ENCODE measurements at places on chromosomes 2 and 18. TPM values are rescaled to one million over a fixed set of nuclear protein-coding genes. Genes with fewer than 3 reads are reported as not detected.

GRCh38 chr2:23691565-23691964, 235.4 kb downstream of the ATAD2B start:
- no peak for ATAC-seq

Gene POMC
- total RNA-seq, result 0.18 TPM

- no peak for ATAC-seq
Measured at GRCh38 chr2:60602828-60603532, 49.5 kb upstream of the BCL11A start.

Gene HOXD12
- not detected for total RNA-seq

- ATAC-seq, result no peak
Measured at GRCh38 chr2:180122874-180123273, 115.8 kb upstream of the CWC22 start.

Gene IL36A
- not detected for total RNA-seq

Gene C2orf78
- total RNA-seq, result not detected

Gene HOXD8
- 38.1 TPM for total RNA-seq

Gene LRP1B
- total RNA-seq, result 18.4 TPM

DNA sequence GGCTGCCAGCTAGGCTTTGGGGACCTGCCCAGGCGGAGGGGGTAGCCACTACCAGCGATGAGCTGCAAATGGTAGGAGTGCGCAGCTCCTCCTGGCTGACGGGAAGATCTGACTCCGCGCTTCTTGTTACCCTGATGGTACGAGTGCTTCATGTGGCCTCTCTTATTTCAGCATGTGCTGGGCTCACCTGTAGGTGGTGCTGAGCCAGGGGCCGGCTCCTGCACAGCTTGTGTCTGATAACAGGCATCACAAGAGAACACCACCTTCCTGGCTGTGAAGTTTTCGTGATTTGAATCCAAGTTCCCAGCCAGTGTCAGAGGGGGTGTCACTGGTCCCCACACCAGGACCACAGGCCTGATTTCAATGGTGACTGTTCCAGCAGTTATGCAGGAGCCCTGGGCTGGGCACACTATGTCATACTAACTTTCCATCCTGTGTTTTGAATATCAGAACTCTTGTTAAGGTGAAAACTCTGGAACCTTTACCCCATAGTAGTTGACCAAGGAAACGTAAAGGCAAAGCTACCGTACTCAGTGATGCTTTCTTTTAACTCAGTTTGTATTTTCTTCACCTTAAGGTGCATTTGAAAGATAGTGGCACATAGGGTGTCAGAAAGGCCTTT, 28.0 kb downstream of the APCDD1 start:
- ATAC-seq, result no peak

Gene LCT
- 0.25 TPM for total RNA-seq

Gene PMS1
- total RNA-seq, result 37.4 TPM

DNA sequence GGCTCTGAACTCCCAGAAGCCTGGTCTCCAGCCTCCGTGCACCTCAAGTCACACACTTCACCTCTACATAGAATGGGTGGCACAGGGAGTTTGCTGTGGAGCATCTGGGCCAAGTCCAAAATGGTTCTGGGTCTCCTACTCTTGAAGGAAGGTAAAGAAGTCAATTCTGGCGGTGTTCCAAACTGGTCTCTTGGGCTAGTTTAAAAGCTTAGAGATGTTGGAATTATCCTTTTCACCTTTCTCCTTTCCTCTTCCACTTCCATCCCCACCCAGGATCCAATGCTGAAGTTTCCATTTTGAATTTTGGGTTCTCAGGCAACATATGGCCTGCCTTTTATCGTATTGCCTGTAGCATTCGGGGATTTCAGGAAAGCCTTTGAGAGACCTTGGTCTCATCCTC, 325.2 kb downstream of the PDE11A start:
- ATAC-seq, result no peak

GRCh38 chr18:76620321-76621170, 125.5 kb upstream of the ZNF516 start:
- ATAC-seq, result peak; percentile 72

Gene IL1RL1
- 0.36 TPM for total RNA-seq

Gene TMEM37
- total RNA-seq, result not detected

Gene MFF
- 95.7 TPM for total RNA-seq

DNA sequence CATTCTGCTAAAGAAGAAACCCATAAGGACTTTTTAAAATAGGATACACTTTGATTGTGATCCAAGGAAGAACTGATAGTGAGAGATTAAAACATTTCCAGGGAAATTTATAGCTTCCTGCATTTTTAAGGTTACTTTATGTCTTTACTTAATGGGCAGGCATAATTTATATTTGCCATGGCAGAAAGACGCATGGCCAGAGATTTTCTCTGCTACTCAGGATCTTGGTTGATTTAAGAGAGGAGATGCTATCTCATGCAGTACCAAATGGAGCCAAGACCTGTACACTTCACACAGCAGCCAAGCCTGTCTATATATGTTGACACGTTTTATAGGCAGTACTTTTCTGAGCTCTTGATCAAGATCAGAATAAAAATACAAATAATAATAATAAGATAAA, 60.9 kb upstream of the NT5C1B start:
- ATAC-seq, result no peak

DNA sequence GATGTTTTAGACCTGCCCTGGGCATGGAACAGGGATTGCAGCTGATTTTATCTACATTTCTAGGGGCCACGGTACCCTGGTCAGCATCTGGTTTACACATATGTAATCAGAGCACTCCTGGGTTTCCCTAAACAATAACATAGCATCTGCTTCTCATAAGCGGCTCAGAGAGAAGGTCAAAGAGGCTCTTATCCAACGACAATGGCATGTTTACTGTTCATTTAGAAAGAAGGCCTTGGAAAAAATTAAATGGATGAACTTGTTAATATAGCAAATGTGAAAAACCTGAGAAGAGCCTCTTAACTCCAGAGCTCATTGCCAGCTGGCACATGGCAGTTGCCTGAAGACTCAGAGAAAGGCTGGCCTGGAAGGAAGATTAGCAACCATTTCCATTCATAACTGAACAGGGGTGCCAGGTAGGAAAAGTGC, 202.8 kb upstream of the THUMPD2 start:
- ATAC-seq, result no peak

Gene GCG
- total RNA-seq, result not detected

Gene SERPINB12
- not detected for total RNA-seq

GRCh38 chr2:64013053-64013452, 6.2 kb downstream of the VPS54 start:
- ATAC-seq, result no peak

DNA sequence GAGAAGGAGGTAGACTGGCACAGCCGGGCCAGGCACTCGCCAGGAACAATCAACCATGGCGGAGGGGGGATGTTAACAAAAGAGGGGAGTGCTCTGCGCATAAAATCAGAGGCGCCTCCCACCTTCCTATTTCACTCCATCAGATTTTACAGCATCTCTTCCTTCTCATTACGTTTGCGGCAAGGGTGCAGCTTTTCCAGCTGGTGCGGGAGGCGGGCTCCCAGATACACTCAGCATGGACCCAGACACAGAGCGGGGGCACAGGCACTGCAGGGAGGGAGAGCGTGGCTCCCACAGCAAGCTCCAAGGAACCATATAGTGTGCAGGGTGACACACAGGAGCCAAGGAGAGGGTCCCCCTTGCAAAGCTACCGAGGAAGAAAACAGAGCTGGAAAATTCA, 176.3 kb downstream of the EIPR1 start:
- ATAC-seq, result no peak

Gene KCNF1
- total RNA-seq, result 4.9 TPM

DNA sequence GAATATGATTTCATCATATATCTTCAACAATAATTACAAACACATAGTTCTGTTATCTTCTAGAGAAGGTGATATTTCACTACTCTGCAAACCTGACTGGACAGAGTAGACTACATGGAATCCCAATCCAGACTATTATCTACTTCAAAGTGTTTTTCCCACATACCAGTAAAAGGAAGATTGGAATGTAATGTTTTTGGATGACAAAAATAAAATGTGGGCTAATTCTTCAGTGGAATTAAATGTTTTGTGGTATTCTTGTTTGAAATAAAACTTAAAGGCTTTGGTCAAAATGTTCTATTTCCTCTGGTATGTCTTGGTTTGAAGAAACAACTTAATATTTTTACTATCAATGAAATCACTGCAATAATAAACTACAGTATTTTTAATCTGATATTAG, 22.1 kb downstream of the COL5A2 start:
- no peak for ATAC-seq

GRCh38 chr18:1017227-1018058, 112.8 kb downstream of the ADCYAP1 start:
- ATAC-seq, result no peak

- peak; percentile 94 for ATAC-seq
Measured at GRCh38 chr2:120539937-120540718, 194.2 kb downstream of the INHBB start.

Gene ASB18
- 0.17 TPM for total RNA-seq

Gene FSHR
- not detected for total RNA-seq

DNA sequence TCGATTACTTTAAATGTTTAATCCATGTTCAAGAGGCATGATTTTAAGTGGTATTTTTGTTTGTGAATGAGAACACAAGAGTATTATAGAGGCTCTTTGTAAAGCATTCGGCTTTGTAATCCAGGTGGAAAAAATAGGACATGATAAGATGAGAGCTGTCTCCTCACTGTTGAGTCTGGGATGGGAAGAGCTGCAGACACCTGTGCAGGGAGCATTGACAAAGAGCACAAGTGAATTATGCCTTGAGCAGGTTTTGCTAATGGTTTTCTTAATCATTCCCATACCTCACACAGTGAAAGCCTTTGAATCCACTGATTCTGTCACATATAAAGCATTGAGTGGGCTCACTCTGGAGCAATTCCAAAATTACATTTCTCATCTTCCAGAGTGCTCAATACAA, 9.6 kb downstream of the COL6A3 start:
- ATAC-seq, result no peak

GRCh38 chr18:53753601-53754000, 470.9 kb downstream of the MBD2 start:
- ATAC-seq, result no peak

GRCh38 chr2:168118733-168119514, 128.5 kb downstream of the STK39 start:
- peak; percentile 58 for ATAC-seq

DNA sequence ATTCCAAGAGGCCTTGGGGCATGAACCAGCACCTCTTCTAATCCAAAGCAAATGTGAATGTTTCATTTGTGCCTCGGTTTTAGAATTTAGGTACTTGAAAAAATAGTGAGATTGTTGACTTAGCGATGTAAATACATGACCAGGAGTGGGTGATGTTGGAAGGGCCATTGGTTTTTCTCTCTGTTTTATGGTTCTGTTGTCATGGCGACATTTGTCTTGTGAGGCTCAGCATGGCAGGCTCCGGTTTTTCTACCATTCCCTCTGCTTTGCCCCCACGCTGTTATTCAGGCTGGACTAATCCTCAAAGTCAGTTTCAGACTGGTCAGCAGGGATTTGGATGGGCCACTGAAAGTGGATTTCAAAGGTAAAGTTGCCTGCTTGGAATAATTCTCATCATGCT, 255.4 kb downstream of the ALPK2 start:
- ATAC-seq, result peak; percentile 70

GRCh38 chr2:150762571-150762970, 275.1 kb upstream of the RND3 start:
- ATAC-seq, result no peak

Gene ANKRD30B
- total RNA-seq, result 0.14 TPM

Gene EGR4
- not detected for total RNA-seq

- no peak for ATAC-seq
Measured at GRCh38 chr2:7264791-7265190, 347.6 kb downstream of the RNF144A start.

GRCh38 chr2:29613067-29613466, 308.3 kb downstream of the ALK start:
- no peak for ATAC-seq

Gene CNDP2
- 42.5 TPM for total RNA-seq

DNA sequence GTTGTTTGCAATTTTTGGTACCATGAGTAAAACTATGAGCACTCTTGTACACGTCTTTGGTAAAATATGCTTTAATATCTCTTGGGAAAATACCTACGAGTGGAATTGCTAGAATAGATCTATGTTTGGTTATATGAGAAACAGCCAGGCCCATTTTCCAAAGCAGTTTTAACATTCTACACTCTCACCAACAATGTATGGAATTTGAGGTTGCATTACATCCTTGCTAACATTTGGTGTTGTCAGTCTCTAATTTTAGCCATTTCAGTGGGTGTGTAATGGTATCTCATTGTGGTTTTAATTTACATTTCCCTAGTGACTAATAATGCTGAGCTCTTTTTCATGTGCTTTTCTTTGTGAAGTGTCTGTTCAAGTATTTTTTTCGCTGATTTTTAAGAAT, 118.9 kb upstream of the TCF4 start:
- ATAC-seq, result no peak

DNA sequence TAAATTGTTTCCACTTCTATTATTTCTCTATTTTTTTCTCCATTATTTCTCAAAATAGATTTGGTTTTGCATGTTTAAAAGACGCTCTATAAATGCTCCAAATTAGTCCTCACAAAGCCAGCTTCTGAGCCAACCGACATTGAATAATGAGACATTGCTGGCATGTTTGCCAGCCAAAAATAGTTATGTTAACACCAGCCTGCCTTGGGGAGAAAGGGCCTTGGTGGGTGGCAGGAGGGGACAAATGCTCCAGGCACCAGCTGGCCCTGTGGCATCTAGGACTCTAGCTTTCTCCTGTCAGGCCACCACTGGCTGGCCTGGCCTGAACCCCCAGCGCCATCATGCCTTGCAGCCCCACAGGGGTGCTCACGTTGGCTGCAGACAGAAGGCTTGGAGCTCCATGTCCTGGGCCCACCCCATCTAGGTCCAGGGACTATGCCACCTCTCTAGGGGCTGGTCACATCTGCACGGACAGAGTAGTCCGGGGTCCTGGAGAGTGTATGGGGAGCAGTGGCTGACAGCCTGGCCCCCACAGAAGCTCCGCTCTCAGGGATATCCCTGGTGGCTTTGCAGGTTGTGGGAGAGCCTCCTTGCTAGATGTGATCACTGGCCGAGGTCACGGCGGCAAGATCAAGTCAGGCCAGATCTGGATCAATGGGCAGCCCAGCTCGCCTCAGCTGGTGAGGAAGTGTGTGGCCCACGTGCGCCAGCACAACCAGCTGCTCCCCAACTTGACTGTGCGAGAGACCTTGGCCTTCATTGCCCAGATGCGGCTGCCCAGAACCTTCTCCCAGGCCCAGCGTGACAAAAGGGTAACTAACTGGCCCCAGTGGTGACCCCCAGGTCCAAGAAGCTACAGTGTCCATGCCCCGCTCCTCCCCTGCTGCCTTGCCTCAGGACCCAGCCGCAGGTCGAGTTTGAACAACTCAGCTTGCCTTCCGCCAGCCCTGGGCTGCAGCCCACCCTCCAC, 12.5 kb downstream of the ABCG8 start:
- no peak for ATAC-seq

Gene GAREM2
- 3.0 TPM for total RNA-seq

DNA sequence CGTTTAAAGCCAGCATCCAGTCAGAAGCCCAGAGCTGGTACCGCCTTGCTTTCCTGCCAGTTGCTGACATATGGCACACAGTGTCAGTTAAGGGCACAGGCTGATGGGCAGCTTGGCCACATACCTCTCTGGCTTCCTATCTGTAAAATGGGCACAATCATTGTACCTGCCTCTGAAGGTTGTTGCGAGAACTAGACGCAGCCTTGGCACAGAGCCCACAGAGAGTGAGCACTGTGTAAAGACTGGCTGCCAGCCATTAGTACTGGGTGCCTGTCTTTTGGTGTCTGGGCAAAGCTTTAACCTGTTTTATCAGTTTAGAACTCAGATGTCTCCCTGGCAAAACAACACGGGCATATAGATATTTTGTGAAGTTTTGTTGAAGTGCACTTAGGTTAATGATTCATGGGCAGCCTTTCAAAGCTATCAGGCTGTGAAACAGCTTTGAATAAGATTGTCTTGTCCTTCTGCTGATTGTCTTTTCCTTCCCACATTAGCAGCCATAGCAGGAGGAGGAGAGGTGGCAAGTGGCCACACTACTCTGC, 269.5 kb downstream of the NEDD4L start:
- ATAC-seq, result no peak

GRCh38 chr2:126935774-126936173, 37.1 kb downstream of the TEX51 start:
- no peak for ATAC-seq
